ENCODE measurements at places on chromosomes 3 and 15.

GRCh38 chr3:126472277-126473006, 3.2 kb downstream of the ZXDC start:
- DNase-seq, result no peak

GRCh38 chr3:88041005-88041404, 17.8 kb downstream of the CGGBP1 start:
- DNase-seq, result no peak

DNA sequence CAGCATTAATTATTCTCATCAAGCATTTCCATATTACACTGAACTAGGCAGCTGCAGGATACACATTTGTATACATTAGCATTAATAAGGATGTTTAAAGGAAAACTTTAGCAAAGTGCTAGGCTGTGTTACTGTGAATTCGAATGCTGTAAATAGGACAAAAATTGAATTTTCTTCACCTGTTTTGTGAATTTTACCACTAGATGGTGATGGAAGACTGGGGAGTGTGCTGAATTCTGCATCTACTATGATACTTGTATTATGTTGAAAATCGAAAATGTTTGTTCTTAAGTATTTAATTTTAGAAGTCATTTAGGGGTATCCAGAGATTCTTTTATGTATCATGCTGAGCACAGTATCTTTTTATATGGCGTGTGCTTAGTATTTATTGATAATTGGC, 12.3 kb upstream of the P2RY14 start:
- DNase-seq, result no peak

- DNase-seq, result no peak
Observed at GRCh38 chr3:10226293-10226692, 22.0 kb upstream of the TATDN2 start.

GRCh38 chr15:59251001-59251845, 44.6 kb downstream of the LDHAL6B start:
- DNase-seq, result no peak

DNA sequence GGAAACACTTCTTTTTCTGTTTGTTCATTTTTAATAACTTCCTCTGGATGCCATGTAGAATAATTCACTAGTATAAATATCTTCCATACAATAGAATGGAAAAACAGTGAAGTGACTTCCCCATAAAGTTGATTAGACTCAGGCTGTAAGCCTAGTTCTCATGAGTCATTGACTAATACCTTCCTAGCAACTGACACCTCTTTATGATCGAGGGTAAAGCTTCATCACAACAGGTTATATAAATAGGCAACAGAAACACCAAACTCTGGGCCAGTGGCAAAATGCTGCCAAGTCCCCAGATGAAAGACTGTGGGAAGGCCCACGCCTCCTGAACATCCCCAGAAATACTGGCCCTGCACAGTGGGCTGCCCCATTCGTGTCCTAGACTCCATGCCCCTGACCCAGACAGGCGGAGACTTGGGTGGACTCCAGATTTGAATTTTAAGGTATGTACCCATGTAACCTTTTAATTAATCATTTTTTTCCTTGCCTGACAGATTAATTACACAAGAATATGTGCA, 71.3 kb upstream of the TBC1D23 start:
- DNase-seq, result no peak

- DNase-seq, result no peak
Observed at GRCh38 chr3:128123156-128123537, 465 bp downstream of the RUVBL1 start.

- no peak for DNase-seq
Observed at GRCh38 chr3:20235796-20236195, 49.8 kb upstream of the SGO1 start.

GRCh38 chr3:42257007-42257406, 9.0 kb downstream of the CCK start:
- no peak for DNase-seq

GRCh38 chr3:187041362-187042307, 97.7 kb downstream of the RPL39L start:
- no peak for DNase-seq

GRCh38 chr3:138408751-138409570, 25.5 kb upstream of the ESYT3 start:
- no peak for DNase-seq

- DNase-seq, result no peak
Observed at GRCh38 chr15:79310612-79310984, 314 bp upstream of the TMED3 start.

GRCh38 chr3:28206479-28206878, 34.9 kb upstream of the CMC1 start:
- DNase-seq, result no peak

GRCh38 chr3:197260491-197261163, 37.8 kb downstream of the DLG1 start:
- DNase-seq, result no peak

DNA sequence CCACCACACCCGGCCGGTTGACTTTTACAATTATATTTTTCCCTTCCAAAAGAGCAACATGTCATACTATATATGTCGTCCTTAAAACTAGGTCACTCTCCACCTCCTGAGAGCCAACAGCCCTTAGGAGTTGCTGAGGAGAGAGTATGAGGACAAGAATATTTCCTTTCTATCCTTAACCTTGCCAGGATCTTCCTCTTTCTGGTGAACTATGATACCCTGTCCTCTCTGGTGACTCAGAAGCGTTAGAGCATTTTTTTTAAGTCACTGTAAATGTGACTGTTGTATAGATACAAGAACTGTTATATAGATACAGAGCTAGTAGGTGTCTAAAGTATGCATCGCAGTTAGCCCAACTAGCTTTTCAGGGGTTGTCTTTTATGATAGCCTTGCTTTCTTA, 33.7 kb upstream of the MTHFS start:
- DNase-seq, result no peak

GRCh38 chr3:117893638-117894037, 1141.0 kb downstream of the IGSF11 start:
- DNase-seq, result no peak

- DNase-seq, result no peak
Observed at GRCh38 chr3:126807795-126808194, 103.8 kb downstream of the CHCHD6 start.

GRCh38 chr3:112013058-112013783, 14.5 kb downstream of the TAGLN3 start:
- no peak for DNase-seq

GRCh38 chr3:62293051-62293780, 80.1 kb downstream of the FEZF2 start:
- DNase-seq, result no peak

DNA sequence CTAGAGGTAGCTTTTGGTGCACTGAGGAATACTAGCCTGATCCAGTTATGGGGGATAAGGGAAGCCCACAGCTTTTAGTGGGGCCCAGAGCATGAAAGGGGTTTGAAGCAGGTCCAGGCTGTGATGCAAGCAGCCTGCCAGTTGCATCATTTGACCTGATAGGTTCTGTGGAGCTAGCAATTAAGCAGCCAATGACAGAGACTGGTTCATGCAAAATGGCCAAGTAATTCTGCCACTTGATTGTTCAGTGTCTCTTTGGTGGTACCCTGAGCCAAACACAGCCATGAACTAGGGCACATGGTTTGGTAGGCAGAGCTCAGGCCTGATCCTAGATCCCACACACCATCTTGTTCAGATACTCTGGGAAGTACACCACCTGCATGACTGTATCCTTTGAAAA, 91.0 kb upstream of the PRR23C start:
- DNase-seq, result no peak

- no peak for DNase-seq
Observed at GRCh38 chr3:14920536-14920935, 26.8 kb upstream of the NR2C2 start.

- DNase-seq, result no peak
Observed at GRCh38 chr3:71376503-71376902, 207.0 kb downstream of the FOXP1 start.

- DNase-seq, result no peak
Observed at GRCh38 chr15:81080996-81081395, 53.1 kb upstream of the CFAP161 start.

- no peak for DNase-seq
Observed at GRCh38 chr15:89880727-89881126, 13.1 kb downstream of the AP3S2 start.

GRCh38 chr3:57706462-57706861, 13.6 kb upstream of the DENND6A start:
- no peak for DNase-seq

DNA sequence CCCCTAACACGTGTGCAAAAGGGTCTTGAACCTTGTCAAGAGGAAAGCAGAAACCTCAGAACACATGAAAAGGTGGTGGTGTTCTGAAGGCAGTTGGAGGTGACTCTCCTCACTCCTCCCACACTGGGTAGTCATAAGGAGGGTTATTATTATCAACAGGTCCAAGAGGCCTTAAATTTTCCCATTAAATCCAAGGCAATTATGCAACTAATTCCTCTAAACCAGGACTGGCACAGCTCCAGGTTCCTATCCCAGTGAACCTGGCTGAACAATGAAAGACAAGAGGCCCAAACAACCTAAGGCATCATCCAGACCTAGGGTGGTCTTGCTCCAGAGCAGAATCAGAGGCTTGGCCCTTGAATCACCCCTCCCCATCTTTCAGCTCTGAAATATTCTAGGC, 15.0 kb downstream of the MYLK start:
- no peak for DNase-seq

DNA sequence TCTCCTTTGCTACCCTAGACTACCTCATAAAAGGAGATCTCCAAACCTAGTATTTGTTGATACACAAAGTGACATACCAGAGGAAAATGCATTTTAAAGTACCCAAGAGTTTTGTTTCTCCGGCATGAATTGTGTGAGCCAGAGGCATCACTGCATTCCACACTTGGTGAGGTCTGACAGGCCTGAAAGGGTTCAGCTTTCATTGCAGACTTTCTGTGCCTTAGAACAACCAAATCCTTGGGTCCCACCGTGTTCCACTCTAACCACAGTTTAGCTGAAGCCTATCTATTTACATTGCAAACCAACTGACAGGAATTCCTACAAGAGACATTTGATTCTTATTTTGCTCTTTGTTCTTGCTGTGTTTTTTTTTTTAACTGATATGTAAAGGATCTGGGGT, 21.0 kb upstream of the EID1 start:
- no peak for DNase-seq

- DNase-seq, result no peak
Observed at GRCh38 chr3:102394517-102394916, 40.3 kb upstream of the ZPLD1 start.

- no peak for DNase-seq
Observed at GRCh38 chr15:71162309-71162708, 47.0 kb downstream of the THSD4 start.

GRCh38 chr15:63763476-63764123, 70.1 kb downstream of the HERC1 start:
- no peak for DNase-seq

- DNase-seq, result no peak
Observed at GRCh38 chr3:140347151-140347550, 330.7 kb upstream of the TRIM42 start.

DNA sequence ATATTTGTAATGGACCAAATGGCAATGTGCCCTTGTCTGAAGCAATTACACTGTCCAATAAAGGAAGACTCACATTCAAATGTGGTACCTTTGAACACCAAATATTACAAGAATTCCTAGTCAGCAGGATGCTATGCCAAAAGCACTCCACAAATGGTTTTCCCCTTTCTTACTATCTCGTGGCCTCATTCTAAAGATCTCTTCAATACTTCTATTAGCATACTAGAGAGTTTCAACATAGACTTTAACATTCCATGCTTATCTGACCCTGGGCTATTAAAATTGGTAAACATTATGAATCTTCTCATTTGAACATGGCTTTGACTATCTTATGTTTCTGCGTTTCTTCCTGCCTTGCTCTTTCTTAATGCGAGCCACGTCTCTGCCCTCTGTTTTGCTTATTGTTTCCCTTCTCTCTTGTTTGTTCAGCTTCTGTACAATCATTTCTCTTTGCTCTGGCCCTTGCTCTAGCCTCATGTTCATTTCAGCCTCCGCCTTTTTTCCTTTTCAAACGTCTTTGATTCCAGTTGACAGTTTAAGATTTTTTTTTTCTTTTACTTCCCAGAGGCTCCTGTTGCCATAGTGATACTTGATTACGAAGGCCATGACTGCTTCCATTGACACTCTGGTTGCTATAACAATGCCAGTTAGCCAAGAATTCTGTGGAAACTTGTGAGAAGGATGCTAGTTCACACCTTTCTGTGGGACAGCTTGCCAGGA, 49.5 kb upstream of the SLC9A9 start:
- DNase-seq, result no peak

- DNase-seq, result no peak
Observed at GRCh38 chr15:40238532-40239403, at the start of gene PAK6. Gene PAK6, plus strand, starts transcription at chr15:40239063. Its CDS starts 25,723 bp downstream, at chr15:40264786.

GRCh38 chr3:112781599-112781998, 65.1 kb downstream of the CD200R1L start:
- no peak for DNase-seq

DNA sequence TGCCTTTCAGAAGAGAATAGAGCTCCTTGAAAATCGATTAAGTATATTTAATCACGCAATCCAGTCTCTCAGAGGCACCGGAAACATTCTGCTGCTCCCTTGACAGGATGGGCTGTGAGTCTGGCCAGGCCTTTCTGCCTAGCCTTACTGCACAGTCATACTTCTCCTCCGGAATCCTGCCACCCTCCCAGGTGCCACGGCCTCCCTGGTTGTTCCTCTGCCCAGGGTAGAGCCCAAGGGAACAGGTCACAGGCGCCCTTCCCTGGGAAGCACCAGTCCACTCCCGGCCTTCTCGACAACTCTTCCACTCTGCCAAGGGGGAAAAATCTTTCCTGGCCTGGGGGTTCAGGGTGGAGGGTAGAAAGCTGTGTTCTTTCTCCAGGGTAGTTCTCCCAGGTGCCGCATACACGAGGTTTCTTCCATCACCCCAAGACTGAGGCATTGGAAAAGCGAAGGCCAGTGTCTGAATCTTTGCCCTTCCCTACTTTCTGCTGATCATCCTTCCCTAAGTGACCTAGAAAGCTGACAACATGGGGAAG, 17.4 kb upstream of the SYNM start:
- no peak for DNase-seq

DNA sequence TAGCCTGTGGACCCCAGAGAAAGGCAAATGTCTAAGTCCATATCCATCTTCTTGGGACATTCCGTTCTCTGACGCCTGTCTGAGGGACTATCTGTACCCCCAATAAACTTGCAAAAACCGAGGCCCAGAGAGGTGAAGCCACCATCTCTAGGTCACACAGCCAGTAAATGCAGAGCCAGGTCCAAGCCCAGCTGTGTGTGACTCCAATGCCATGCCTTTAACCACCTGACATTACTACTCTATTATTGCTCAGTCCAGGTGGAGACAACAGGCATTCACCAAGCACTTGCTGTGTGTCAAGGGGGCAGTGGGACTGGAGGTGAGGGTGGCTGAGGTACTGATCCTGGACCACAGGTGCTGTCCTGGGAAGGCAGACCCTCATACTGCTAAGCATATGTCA, 25.4 kb downstream of the CYP8B1 start:
- no peak for DNase-seq

GRCh38 chr3:133487920-133488540, 85.5 kb upstream of the CDV3 start:
- DNase-seq, result no peak

- no peak for DNase-seq
Observed at GRCh38 chr15:90306560-90306959, 41.1 kb downstream of the NGRN start.
